D721Med (cell line): ENCODE measurements at places on chromosomes 12 and 14.

DNA sequence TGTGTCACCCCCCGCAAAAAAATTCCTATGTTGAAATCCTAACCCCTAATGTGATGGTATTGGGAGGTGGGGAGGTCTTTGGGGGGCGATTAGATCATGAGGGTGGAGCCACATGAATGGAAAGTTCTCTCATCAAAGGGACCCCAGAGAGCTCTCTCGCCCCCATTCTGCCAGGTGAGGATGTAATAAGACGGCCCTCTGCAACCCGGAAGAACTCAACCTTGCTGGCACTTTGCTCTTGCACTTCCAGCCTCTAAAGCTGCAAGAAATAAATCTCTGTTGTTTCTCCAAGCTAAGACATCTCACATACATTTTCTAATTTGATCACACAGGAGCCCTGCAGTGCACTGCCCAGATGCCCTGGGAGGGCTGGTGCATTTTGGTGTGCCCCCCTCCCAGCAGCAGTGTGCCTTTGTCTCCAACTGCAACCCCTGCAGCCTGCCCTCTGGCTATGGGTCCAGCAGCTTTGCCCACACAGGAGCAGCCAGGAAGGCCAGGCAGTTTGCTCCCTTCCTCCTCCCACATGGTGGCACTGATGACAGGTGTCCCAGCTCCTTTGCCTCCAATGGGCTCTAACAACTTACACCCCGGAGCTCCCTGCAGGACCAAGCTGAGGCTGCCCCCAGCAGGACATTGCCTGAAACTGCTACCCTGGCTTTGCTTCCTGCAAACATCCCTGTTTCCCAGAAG lies 59.3 kb downstream of the C14orf132 start:
- DNase-seq: peak; percentile 63

DNA sequence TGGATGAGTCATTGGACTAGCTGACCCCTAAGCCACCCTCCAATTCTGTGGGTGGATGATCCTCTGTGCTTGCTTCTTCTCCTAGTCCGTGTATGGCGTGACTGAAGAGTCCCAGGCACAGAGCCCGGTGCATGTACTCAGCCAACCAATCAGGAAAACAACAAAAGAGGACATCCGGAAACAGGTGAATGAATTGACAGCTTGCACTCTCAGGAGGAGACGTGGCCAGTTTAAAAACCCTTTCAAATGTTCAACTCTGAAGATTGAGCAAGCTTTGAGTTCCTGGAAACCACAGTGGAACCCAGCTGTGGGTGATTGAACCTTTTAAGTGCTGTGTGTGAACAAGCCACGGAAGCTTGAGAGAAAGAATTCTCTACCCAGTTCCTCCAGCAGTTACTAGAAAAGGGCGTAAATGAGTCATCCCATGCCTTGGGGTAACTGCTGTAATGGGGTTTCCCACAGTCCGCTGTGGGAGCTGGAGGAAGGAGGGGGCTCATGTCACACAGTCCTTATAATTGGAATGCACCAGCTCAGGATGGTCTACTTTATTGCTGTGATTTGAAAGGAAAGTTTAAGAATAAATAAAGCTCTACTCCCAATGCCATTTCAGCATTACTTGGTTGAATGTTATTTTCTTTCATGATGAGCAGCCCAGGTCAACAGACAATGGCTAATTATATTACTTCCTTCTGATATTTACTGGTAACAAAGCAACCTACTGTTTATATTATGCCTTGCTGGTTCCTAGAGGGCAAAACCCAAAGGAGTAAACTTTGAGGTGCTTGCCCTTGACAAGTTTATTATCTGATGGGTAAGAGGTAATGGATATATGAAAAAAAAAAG lies 417.0 kb downstream of the DPF3 start:
- DNase-seq: no peak

GRCh38 chr12:109864916-109865315 lies 15.4 kb downstream of the GLTP start:
- DNase-seq: no peak

- no peak for DNase-seq
These were observed 309.8 kb upstream of the TMEM132C start for GRCh38 chr12:127957001-127957660.

DNA sequence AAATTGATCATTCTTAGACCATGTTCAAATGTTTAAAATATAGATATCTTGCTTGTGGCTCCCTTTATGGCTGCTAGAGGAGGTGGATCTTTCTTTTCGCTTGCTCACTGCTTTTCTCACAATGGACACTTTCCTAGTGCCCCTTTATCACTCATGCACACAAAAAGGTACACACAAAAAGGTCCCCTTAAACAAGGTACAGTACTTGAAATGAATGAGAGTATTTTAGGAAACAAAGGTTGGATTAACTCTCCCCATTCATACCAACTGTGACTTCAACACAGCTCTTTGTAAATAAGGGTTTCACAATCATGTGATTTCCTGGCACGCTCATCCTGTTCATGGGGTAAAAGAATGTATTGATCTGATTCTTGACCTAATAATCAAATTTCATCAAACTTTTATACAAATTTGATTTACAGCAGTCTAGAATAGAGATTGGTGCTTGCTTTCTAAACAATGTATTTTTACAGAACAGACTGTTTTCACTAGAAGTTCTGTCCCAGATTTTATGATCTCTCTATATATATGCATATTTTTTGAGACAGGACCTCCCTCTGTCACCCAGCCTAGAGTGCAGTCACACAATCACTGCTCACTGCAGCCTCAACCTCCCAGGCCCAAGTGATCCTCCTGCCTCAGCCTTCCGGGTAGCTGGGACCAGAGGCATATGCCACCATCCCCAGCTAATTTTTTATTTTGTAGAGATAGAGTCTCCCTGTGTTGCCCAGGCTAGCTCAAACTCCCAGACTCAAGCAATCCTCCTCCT lies 34.4 kb upstream of the EPS8 start:
- DNase-seq: no peak

DNA sequence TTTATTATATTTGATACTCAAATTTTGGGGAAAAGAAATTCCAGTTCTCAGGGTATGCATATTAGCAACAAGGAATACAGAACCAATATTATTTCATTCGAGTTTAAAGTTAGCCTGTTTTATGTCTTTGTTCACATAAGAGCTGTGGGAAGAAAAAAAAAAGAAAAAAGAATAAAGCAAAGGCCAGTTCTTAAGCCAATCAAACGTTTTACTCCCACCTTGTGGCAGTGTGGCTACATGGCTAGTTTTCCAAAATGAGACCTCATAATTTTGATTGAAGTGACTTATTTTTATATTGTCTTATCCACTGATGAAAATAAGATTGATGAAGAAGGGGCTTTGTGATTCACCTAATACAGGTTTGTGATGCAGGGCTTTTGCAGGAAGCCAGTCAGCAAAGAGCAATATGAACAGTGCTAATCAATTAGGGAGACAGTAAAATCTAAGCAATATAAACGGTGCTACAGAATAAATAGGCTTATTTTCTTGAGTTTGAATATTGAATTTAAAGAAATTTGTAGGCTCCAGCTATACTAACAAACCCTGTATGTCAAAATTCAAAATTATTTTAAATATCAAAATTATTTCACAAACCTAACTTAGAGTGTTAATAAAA lies 624.1 kb upstream of the FOXG1 start:
- no peak for DNase-seq

DNA sequence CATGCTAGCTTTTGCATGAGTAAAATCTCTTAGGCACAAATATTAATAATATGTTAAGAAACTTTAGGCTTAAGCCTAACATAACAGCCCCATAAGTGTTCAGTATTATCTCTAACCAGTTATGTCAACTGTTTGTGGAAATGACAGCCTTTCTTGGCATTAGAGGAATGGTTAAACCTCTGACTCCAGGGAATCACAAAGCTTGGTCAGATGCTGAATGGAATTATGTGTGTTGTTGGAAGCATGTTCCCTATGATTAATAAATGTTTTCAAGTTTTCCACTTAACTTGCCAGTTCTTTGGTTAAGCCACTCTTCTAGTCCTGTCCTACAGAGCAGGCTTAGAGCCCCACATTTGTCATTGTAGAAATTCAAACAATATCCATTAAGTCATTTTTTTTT lies 17.0 kb downstream of the PSEN1 start:
- DNase-seq: no peak

GRCh38 chr12:94726236-94726835 lies 76.0 kb upstream of the TMCC3 start:
- no peak for DNase-seq

- no peak for DNase-seq
These were observed 23.0 kb upstream of the ATP2B1 start for GRCh38 chr12:89731614-89732013.

GRCh38 chr12:45729233-45730083 lies at the start of gene ARID2:
Gene ARID2 (plus strand): TSS chr12:45729706. CDS start chr12:45729837, 131 bp downstream.
- DNase-seq: no peak

DNA sequence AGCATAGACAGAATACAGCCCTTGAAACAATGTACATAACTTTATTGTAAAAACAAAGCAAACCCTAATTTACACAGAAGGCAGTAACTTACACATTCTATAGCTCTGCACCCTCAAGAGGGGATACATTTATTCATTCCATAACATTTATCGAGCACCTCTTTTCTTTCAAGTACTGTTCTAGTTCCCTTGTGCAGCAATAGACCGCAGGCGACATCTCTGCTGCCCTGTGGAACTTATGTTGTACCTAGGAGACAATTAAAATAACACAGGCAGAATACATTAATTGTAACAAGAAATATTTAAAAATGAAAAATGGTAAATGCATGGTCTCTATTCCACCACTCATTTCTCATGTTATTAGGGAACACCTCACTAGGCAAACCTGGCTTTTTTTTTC lies 1.4 kb upstream of the ARHGDIB start:
- DNase-seq: no peak

- DNase-seq: no peak
These were observed 1.7 kb upstream of the KLRG1 start for GRCh38 chr12:8987685-8988084.

DNA sequence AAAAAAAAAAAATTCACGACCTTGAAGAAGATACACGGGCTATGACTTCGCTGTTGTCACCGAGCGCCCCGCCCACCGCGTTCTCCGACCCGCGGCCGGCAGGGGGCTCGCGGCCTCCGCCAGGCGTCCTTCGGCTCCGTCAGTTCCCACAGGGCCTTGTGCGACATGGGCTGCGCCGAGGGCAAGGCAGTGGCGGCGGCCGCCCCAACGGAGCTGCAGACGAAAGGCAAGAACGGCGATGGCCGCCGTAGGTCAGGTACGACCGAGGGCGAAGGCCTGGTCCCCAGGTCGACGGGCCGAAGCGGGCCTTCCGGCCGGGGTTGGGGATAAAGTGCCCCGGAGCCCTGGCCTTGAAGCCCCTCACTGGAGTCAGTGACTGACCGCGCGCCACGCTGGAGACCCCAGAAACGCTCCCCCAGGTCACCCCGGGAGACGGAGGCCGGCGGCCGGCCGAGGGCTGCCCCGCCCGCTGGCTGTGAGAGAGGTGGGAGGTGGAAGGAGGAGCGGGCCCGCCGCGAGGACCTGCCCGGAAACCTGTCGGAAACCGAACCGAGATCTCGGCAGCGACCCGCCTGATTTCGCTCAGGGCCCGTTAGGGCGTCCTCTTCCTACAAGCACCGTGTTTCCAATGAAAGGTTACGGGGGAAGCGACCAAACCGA lies at the start of gene TXNRD1:
TXNRD1 (plus strand) TSS at position 142 of the 660 bp plus-strand sequence; CDS start at position 166, 24 bp downstream.
- peak; percentile 84 for DNase-seq

DNA sequence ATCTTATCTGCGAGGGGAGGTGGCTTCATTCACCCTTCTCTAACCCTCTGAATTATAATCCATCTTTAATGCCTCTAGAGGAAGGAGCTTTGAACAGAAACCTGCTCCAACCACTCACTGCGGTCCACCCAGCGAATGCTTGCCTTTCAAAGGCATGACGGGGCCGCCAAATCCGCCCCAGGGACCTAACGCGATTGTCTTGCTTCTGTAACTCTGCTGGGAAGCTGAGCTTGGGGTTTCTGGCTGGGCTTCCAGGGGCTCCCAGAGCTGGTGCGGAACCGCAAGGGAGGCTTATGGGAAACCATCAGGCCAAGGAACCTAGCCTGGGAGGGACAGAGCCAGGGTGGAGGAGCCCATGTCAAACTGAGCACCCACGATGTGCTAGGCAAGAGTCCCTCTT lies 231.2 kb upstream of the LHX5 start:
- no peak for DNase-seq

GRCh38 chr12:26096036-26096435 lies 28.8 kb downstream of the BHLHE41 start:
- DNase-seq: no peak

- no peak for DNase-seq
These were observed 663.4 kb downstream of the TMTC2 start for GRCh38 chr12:83349907-83350611.

DNA sequence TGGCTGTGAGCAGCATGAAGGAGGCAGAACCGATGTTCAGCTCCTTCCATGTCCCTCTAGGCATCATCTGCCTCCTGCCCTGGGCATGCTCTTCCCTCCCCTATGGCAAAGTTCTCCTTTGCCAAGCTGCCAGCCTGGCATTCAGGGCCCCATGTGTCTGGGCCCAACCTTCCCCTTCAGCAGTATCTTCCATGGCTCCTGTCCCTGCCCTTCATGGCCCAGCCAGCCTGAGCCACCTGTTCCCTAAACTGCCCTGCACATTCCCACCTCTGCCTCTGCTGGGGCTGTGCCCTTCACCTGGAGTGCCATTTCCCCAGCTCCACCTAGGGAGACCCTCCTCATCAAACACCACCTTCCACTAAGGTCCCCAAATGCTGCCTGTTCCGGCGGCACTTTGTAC lies 74.0 kb upstream of the TCL1A start:
- DNase-seq: no peak
